ENCODE measurements at places on chromosomes 13 and 19.

DNA sequence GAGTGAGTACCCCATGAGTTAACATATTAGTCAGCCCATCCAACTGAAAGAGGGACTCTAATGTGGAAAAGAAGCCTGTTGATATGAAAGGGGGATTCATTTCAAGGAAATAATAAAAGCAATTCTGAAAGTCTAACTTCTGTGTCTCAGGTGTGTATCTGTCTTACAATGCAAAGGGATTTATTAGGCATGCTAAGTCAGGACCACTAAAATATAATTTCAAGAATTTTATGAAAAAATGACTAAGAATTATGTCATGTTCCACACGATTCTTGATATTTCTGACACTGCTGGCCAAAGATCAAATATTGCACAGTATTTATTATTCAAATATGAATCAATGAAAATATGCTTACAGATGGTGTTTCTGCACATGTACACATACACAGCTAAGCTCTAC, 130.8 kb downstream of the KLF12 start:
- DNase-seq: no peak

- DNase-seq: no peak
Observed at GRCh38 chr13:83765796-83766195, 116.5 kb downstream of the SLITRK1 start.

DNA sequence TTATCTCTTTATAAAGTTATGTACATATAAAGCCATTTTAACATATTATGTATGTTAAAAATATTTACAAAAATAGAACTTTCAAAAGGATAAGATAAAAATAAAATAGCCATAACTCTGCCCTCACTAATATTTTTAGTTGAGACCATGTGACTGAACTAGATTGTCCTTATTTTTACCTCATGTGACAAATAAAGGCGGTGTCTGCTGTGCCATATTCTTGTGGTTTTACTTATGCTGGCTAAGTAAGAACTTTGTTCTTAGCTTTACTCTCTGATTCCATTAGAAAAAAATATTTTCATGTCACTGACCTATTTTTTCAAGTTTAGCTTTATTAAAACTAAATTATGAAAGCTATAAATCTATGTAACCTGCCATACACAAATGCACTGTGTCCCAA, 135.6 kb upstream of the TSC22D1 start:
- no peak for DNase-seq

DNA sequence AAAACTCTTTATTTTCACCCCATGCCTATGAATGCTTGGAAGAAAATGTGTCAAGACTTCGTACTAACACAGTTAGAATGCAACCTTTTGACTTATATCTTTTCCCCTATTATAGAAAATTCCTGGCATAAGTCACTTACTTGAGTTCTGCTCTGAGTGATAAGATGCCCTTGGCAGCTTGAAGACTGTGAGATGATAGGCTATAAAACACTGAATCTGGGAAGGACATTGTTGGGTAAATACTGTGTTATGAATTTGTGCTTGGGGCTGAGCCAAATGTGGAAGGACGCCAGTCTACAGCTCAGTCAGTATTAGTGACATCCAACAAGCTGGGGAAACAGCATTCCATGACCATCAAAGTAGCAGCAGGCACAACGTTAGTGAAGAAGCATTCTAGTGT, 368.0 kb upstream of the SGCG start:
- peak; percentile 39 for DNase-seq

DNA sequence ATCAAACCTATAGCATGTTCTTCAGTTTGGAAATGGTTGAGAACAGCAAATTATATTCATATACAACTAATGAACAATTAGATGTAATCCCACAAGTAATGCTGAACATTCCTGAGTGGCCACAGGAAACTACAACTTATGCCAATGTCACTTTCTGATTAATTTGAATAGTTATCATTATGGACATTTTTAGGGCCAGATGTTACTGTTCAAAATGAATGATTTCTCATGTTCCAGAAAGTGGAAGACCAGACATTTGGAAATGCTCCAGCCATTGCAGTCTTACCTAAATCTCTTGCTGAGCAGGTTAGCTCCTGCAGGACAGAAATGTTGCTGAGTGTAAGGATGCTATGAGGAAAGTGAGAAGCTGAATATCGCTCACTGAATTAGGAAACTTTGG, 819.8 kb downstream of the PCDH9 start:
- no peak for DNase-seq

DNA sequence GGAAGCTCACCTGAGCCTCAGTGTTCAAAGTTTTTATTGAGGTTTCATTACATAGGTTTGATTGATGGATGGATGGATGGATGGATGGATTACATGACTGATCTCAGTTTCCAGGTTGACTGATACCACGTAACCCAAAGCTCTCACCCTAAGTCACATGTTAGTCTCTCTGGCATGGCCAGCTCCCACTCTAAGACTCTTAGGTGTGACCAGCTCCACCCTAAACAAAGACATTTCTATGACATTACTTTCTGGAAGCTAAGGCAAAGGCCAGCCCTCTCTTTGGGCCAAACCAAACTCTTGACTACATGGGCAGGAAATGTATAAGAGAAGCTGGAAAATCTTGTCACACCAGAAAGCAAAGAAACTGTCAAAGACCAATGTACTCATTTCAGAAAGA, 28.6 kb downstream of the POLR1D start:
- DNase-seq: no peak

GRCh38 chr13:73096173-73096572, 37.4 kb downstream of the KLF5 start:
- DNase-seq: no peak

GRCh38 chr13:91280801-91281200, 66.7 kb upstream of the MIR17HG start:
- no peak for DNase-seq

DNA sequence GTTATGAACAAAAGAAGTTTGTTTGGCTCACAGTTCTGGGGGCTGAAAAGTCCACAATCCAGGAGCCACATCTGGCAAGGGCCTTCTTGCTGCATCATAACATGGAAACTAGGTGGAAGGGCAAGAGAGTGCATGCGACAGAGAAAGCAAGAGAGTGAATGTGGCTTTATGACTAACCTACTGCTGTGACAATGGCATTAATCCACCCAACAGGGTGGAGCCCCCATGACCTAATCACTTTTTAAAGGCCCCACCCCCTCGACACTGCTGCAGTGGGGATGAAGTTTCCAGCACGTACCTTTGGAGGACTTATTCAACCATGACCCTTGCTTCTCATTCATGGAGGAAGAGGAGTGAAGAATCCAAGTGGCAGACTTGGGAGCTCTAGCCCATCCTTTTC, 30.0 kb upstream of the RFXAP start:
- no peak for DNase-seq

DNA sequence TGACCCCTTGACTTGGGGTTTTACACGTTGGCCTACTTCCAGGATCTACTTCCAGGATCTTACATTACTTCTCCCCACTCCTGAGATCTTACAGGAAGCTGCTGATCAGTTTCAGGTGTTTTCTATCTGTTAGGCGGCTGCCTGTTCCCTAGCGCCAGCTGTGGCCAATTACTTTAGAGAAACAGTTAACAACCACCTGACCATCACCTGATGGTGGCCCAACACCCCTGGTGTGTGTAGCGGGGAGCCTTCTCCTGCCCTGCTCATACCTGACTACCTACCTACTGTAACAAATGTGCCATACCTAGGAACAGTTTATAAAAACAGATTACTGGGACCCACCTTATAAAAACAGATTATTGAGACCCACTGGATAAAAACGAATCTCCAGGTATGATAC, 2.8 kb upstream of the POP4 start:
- DNase-seq: no peak

- no peak for DNase-seq
Observed at GRCh38 chr19:54653181-54653809, 9.5 kb upstream of the LILRB4 start.

GRCh38 chr13:113275387-113275786, 21.7 kb upstream of the LAMP1 start:
- peak; percentile 80 for DNase-seq

GRCh38 chr19:50264483-50265186, 61.2 kb downstream of the MYH14 start:
- DNase-seq: no peak

DNA sequence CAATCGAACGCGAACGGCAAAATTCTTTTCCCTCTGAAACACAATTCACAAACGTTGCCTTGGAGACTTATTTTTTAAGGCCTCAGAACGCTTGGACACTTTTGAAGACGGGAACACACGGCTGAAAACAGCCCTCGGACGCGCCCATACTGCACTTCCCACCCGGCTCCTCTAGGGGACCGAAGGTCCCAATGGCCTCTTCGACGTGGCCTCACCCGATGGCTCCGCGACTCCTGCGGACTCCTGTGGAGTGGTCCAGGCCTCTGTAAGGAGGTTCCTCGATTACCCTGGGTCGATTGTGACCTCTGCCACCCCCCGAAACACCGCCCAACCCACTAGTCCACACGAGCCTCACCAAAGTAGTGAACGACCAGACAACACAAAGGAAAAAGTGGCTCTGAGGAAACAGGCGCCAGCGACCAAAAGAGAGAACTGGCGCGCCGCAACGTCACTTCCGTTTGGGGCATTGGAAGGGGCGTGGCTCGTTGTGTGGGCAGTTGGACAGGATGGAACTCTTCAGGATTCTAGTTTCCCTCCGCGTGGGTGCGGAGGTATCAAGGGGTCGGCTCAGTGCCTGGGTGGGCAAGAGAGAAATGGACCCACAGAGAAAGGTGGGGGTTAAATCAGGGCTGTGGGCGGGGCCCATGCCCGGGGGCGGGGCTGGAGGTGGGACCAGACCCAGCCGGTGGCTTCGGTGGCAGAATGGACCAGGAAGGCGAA, at the start of gene ZNF560:
Gene ZNF560 (minus strand): TSS at position 434 of the 720 bp plus-strand sequence. CDS start 23,303 bp downstream, outside the sequence.
- no peak for DNase-seq

DNA sequence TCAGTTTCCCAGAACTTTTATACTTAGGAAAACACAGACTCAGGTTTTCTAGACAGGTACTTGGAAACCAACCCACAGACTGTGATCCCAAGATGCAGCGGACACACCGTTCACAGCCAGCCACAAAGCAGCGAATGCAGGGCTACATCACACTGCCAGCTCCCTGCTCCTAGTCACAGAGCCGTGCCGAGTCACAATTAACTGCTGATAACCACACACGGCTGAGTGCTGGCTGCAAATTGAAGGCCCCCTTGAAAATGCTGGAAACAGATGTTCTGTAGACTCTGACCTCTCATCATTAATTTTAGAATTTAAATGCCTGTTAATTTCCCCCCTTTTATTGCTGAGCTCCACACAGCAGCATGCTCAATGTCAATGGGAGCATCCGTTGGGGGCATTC, 78.6 kb upstream of the SIAH3 start:
- no peak for DNase-seq

DNA sequence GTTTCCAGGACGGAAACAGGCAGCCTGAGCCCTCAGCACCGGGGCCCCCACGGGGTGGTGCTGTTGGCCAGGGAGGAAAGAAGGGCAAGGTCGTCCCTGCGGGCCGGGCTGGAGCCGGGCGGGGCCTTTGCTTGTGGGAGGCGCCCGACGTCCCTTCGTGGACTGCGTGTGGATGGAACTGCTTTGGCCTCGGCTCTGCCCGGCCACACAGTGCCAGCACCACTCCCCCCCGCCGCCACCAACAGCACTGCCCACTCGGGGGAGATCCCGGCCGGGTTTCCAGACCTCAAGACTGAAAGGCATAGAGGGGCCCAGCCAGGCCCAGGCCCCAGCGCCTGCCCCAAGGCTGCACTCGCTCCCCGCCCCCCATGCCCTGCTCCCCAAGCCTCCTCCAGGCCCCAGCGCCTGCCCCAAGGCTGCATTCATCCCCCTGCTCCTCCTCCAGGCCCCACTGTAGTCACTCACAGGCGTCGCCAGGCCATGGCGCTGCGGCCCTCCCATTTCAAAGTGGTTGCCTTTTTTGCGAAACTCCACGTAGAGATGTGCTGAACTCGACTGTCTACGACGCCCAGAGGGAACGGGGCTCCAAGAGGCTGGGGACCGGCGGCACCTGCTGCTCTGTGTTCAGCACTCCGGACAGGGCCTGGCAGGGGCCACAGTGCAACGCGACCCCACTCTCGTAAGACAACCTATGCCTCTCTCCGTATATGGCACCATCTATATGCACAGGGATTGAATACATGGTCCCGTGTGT, 22.5 kb downstream of the C13orf46 start:
- peak; percentile 91 for DNase-seq

DNA sequence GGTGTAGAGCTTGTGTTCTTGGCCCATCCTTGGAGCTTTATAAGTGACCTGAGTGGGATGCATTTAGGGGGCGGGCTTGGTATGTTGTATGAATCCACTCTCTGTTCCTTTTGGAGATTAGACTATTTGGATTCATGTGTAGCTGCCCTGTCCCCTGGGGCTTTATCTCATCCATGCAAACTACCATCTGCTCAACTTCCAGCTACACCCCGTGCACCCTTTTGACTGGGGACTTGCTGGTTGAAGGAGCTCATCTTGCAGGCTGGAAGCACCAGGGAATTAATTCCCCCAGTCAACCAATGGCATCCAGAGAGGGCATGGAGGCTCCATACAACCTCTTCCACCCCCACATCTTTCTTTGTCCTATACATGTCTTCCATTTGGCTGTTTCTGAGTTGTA, 6.1 kb downstream of the CLEC4M start:
- no peak for DNase-seq

- DNase-seq: no peak
Observed at GRCh38 chr13:99834246-99834645, 137.3 kb downstream of the ZIC5 start.

DNA sequence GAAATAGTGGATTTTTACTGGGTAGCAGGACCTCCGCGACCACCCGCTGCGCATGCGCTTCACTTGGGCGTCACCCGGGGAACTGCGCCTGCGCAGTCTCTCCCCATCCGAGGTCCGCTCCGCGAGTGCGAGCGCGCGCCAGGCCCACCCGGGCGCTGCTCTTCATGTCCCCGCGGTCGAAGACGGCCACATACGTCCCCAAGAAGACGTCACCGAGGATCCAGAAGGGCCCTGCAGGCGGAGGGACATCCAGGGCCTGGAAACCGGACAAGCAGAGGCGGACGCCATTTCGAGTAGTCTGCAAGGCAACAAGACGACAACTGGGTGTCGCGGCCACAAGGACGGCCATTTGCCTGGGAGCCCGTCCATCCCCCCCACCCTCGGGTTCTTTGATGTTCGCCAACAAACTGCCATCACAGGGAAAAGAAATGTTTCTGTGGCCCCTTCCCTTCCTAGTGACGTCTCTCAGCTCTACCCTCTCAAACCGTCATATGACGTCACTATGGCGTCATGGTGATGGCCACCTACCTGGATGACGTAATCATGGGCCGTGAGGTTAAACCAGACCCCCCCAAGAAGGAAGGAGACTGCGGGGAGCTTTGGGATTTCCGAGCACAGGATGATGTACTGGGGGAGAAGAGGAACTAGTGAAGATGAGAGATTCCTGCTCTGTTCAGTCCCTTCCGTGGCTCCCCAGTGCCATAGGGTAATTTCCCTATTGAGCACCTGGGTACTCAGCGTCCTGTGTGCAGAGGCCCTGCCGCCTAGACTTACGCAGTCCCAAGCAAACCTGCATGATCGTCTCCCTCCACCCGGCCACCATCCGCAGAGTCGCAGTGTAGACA, 6.7 kb downstream of the NAPSA start:
- DNase-seq: peak; percentile 55
